Neural crest cell (in vitro differentiated cells): ENCODE measurements at places on chromosomes 1 and 21.
A peak's percentile ranks its signal among the peaks of the same experiment; 100 is the strongest.

GRCh38 chr1:175481126-175482070, 262.0 kb downstream of the TNR start:
- no peaks in the 10 kb centered on the region for H3K36me3 ChIP-seq
- peaks cover 31% of the 10 kb centered on the region for H3K27me3 ChIP-seq
- H3K4me3 ChIP-seq: no peak overlapping the region
- no peaks in the 10 kb centered on the region for H3K4me1 ChIP-seq
- DNase-seq: no peak

DNA sequence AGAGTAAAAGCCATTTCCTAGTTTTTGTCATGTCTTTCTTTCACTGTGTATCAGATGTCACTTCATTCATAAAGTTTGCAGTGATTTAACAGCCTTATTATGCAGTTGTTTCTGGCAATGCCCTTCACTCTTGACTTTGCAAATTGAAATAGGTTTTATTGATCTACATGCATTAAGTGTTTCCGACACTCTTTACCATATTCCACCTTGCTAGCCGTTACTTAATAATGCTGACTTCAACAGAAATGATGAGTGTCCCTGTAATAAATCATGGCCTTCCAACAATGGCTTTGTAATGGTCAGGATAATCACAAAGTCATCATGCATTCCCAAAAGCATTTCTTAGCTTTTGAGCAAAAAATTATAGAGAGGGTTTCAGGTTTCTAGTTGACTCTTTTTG, 236.8 kb upstream of the FMN2 start:
- peaks cover 40% of the 10 kb centered on the region for H3K4me1 ChIP-seq
- no peak overlapping the region for H3K4me3 ChIP-seq
- DNase-seq: no peak
- no peak overlapping the region for H3K27ac ChIP-seq
- peaks cover 4% of the 10 kb centered on the region for H3K36me3 ChIP-seq
- H3K27me3 ChIP-seq: no peaks in the 10 kb centered on the region

GRCh38 chr1:156591432-156592157, at the start of gene NAXE:
NAXE (plus strand) TSS chr1:156591776; CDS start chr1:156591805, 29 bp downstream.
- peak; percentile 59 for DNase-seq
- H3K27ac ChIP-seq: peak within 1 kb of the TSS; percentile 75
- no peaks in the 10 kb centered on the region for H3K27me3 ChIP-seq
- peak within 1 kb of the TSS; percentile 94 for H3K4me3 ChIP-seq
- H3K36me3 ChIP-seq: peaks cover 8% of the 10 kb centered on the region

- DNase-seq: no peak
- H3K4me1 ChIP-seq: no peaks in the 10 kb centered on the region
- H3K27ac ChIP-seq: no peak overlapping the region
- H3K4me3 ChIP-seq: no peak overlapping the region
- no peaks in the 10 kb centered on the region for H3K27me3 ChIP-seq
Measured at GRCh38 chr1:41980827-41981653, 62.3 kb upstream of the HIVEP3 start.

- H3K4me1 ChIP-seq: no peaks in the 10 kb centered on the region
- DNase-seq: no peak
Measured at GRCh38 chr1:40432644-40433390, 17.5 kb upstream of the ZFP69B start.

GRCh38 chr21:29196670-29197191, 66.3 kb downstream of the MAP3K7CL start:
- no peak overlapping the region for H3K27ac ChIP-seq
- no peaks in the 10 kb centered on the region for H3K27me3 ChIP-seq
- no peak overlapping the region for H3K4me3 ChIP-seq
- H3K36me3 ChIP-seq: peaks cover 10% of the 10 kb centered on the region
- no peak for DNase-seq

DNA sequence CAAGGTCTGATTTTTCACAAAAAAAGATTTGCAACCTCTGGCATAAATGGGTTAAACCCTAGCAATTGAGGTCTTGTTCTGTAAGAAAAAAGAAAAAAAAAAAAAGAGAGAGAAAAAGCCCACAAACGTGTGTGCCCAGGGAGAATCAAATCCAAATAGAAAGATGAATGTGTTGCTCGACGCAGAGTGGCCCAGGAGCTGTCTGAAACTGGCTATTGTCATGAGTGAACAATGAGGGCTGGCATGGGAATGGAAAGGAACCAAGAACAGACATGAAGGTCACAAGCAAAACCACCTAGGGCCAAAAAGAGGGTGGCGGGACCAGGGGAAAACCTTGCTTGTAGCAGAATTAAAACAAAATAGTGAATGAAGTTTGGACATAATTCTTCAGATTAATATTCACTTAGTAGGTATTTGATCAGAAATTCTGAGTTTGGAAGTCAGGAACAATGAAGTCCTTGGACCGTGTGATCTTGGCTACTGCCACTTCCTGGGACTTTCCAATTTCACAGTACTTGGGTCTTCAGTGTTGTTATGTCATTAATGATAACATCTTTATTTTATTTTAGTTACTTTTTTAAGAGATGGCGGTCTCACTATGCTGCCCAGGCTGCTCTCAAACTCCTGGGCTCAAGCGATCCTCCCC, 3.1 kb downstream of the ENO1 start:
- H3K4me3 ChIP-seq: peak overlapping the region; percentile 97
- DNase-seq: no peak
- peaks cover 38% of the 10 kb centered on the region for H3K36me3 ChIP-seq
- peaks cover 4% of the 10 kb centered on the region for H3K27me3 ChIP-seq
- H3K4me1 ChIP-seq: peaks cover 60% of the 10 kb centered on the region

DNA sequence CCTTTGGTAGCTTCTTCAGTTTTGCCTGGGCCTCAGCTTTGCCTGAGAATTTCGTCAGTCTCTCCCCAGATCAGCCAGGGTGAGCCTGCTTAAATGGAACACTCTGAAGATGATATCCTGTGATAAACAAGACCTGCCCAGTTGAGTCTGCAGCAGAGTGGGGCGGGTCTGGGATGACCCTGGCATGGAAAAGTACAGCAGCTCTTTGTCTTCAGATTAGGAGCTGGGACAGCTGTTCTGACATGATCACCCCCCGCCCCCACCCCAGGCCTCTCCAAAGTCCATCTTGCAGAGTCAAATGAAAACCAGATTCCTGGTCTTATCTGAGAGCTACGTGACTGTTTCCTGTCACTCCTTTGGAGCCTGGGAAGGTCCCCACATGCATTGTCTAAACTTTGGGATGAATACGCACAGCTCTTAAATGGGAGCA, 2.2 kb upstream of the TMEM51 start:
- H3K4me3 ChIP-seq: peak overlapping the region; percentile 62
- H3K4me1 ChIP-seq: peaks cover 35% of the 10 kb centered on the region
- no peak overlapping the region for H3K27ac ChIP-seq
- no peaks in the 10 kb centered on the region for H3K36me3 ChIP-seq
- peaks cover 64% of the 10 kb centered on the region for H3K27me3 ChIP-seq

GRCh38 chr1:76843821-76844464, 23.3 kb upstream of the ST6GALNAC5 start:
- H3K36me3 ChIP-seq: no peaks in the 10 kb centered on the region
- no peaks in the 10 kb centered on the region for H3K27me3 ChIP-seq
- H3K4me1 ChIP-seq: no peaks in the 10 kb centered on the region
- H3K27ac ChIP-seq: no peak overlapping the region

DNA sequence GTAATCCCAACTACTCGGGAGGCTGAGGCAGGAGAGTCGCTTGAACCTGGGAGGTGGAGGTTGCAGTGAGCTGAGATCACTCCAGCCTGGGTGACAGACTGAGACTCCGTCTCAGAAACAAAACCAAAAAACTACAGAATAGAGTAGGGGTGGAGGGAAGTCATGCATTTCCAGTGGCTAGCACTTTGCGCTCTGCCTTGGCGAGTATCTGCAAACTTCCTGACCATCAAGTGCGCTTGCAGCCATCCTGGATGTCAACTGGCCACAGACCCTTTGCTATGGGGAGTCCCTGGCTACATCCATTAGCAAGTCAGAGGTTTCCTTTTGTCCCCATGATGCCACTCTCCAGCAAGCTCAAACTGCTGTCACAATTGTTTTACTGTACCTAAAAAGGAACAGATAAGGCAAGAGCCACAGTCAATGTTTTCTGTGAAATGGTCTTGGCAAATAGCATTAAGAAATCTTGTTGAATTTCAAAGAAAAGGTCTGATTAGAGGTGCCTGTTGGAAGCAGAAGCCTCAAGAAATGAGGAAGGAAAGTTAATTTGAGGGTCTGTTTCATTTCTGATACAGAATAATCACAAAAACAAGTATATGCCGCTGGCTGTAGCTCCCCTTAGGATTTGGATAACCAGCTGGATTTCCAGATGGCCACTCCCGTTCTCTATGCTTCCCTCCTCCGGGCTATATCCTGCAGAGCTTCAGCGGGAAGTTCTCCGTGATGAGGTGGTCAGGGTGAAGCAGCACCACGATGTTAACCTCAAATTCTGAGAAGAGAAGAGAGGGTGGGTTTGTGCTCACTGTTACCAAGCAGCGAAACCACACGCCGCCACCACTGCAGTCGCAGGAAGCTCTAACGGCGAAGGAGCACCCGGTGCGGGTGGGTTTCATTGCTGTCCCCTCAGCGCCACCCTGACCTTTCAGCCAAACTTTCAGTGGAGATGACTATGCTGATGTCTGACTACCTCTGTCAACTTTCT, 42.0 kb downstream of the VPS26C start:
- no peak for DNase-seq
- no peak overlapping the region for H3K27ac ChIP-seq
- H3K27me3 ChIP-seq: no peaks in the 10 kb centered on the region

DNA sequence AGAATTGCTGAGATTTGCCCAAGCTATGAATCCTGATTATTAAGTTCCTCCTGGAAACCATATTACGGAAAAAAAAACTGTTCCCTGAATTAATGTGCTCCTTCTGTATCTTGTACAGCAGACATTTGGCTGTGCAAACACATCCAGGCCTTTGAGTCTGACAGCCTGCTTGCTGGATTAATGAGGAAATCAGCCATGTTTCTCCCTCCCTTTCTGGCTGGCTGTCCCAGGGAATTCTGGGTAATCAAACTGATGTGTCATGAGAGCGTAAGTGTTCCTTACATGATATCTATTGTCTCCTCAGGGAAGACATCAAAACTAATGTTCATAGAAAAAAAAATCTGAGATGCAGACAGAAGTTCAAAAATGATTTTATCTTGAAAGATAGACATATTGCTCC, 18.8 kb downstream of the PGBD5 start:
- no peaks in the 10 kb centered on the region for H3K36me3 ChIP-seq
- no peaks in the 10 kb centered on the region for H3K27me3 ChIP-seq
- H3K4me1 ChIP-seq: no peaks in the 10 kb centered on the region
- H3K27ac ChIP-seq: no peak overlapping the region
- DNase-seq: no peak

GRCh38 chr1:220785166-220786056, 1.3 kb upstream of the MTARC1 start:
- peaks cover 22% of the 10 kb centered on the region for H3K4me1 ChIP-seq
- peak overlapping the region; percentile 88 for H3K4me3 ChIP-seq
- H3K36me3 ChIP-seq: peaks cover 8% of the 10 kb centered on the region
- DNase-seq: no peak
- H3K27ac ChIP-seq: no peak overlapping the region

DNA sequence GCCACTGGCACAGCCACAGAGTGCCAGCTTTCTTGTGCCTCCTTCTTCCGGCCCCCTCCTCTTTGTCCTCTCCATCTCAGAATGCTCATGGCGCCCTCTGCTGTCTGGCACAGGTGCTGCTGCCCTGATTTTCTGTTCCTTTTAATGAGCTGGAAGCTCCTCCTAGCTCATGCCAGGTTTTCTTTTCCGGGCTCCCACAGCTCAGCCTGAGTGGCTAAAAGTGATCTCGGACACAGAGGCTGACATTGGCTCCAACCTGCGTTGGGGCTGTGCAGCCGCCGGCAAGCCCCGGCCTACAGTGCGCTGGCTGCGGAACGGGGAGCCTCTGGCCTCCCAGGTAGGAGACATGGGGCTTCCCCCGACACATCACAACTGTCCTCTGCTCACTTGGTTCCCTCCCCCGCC, 18.7 kb downstream of the CNTN2 start:
- peak overlapping the region; percentile 32 for H3K27ac ChIP-seq
- H3K27me3 ChIP-seq: no peaks in the 10 kb centered on the region
- H3K4me3 ChIP-seq: no peak overlapping the region
- peak; percentile 99 for DNase-seq
- H3K36me3 ChIP-seq: no peaks in the 10 kb centered on the region

DNA sequence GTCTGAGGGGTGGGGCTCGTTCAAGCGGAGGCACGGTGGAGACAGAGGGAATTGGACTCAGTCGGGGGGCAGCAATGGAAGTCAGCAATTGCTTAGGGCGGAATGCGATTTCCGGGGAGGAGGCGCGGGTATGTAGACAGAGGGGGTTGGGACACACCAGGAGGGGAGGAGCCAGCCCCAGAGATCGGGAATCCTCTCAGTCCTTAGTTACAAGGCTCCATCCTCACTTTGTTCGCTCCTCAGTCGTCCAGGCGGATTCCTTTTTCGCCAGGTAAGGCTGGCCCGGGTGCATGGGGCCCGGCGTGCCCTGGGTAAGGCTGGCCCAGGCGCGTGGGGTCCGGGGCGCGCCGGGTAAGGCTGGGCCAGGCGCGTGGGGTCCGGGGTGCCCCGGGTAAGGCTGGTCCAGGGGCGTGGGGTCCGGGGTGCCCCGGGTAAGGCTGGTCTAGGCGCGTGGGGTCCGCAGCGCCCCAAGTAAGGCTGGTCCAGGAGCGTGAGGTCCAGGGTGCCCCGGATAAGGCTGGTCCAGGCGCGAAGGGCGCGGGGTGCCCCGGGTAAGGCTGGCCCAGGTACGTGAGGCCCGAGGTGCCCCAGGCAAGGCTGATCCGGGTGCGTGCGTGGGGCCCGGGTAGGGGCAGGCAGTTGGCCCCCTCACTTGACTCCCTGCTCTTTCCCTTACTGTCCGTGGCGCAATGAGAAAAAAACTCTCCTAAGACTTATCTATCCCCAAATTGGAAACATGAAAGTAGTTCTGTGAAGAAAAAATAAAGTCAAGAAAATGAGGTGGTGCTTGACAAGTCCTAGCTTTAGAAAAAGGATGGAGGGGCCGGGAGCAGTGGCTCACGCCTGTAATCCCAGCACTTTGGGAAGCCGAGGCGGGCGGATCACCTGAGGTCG, at the start of gene L1TD1:
Gene L1TD1, plus strand, starts transcription at position 199 of the 894 bp plus-strand sequence. CDS start 11,780 bp downstream, outside the sequence.
- peak within 1 kb of the TSS; percentile 87 for H3K27ac ChIP-seq
- peaks cover 32% of the 10 kb centered on the region for H3K4me1 ChIP-seq
- H3K27me3 ChIP-seq: peaks cover 61% of the 10 kb centered on the region

DNA sequence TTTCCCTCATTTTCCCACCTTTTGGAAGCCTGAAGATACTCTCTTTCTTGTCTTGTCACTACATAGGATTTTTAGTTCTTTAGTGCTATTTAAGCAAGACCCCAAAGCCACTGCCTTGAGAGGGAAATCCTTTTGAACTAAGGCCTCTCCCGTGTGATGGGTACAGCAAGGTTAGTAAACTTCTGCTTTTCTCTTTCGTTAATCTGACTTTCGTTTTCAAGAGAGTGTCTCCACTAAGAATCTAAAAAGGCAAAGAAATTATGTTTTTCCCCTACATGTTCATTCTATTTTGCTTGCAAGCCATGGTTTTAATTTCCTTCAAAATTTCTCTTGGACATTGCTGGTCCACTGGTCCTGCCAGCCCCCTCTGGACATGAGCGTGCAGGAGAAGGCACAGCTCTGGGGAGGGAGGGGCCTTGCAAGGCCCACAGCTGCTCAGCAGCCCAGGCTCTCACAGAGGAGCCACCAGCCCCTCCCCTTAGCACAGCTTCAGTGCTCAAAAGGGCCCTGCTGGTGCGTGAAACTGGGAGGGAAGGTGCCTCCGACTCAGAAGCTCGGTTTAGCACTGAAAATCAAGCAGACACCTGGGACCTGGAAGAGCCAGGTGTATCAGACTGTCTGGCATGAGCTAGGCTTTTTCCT, 210.9 kb upstream of the GALNT2 start:
- no peak for DNase-seq
- peaks cover 10% of the 10 kb centered on the region for H3K4me1 ChIP-seq
- H3K4me3 ChIP-seq: no peak overlapping the region
- H3K27ac ChIP-seq: no peak overlapping the region
- H3K27me3 ChIP-seq: peaks cover 2% of the 10 kb centered on the region
